Left lung (tissue), 14 donors: ENCODE measurements at places on chromosomes 11 and 22. TPM values are rescaled to one million over a fixed set of nuclear protein-coding genes. Genes with fewer than 3 reads are reported as not detected.

Gene FERMT3
- total RNA-seq = 42.2 TPM

Gene ARSA
- 46.3 TPM for total RNA-seq

Gene OLFML1
- total RNA-seq = 28.8 TPM

Gene IGLL1
- not detected for total RNA-seq

Gene CD248
- 69.8 TPM for total RNA-seq
